ENCODE measurements at places on chromosomes 12 and 14.
A peak's percentile ranks its signal among the peaks of the same experiment; 100 is the strongest.

DNA sequence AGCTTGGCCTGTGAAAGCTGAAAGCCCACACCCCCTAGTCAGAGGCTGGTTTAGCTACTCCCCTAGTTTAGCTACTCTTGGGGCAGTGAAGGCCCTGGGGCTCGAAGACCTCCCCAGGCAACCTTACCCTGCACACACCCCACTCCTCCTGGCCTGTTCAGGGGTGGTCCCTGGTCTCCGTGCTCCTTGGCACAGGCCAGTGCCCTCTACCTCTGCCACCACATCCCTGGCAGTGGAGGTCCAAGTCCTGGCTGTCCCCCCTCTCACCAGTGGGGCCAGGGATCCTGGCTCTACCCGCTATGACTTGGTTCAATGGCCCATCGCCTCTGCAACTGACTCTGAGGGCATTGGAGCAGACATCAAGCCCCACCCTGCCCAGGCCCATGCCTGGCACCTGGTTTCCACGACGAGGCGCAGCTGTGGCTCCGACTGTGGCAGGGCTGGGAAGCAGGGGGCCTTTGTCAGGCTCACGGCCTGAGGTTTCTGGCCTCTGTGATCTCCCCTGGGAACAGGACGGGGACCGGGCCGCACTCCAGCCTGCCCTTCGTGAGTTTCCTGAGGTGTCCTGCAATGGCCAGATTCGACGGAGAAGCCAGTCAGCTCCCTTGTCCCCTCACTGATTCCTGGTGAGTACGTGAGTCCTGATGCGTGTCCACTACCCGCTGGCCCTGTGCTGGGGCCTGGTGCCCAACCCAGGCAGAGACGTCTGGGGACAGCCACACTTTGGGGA lies 5.7 kb downstream of the TMEM121 start:
- no peak for DNase-seq

- DNase-seq, result no peak
Measured at GRCh38 chr12:129083121-129083840, 230.0 kb downstream of the GLT1D1 start.

DNA sequence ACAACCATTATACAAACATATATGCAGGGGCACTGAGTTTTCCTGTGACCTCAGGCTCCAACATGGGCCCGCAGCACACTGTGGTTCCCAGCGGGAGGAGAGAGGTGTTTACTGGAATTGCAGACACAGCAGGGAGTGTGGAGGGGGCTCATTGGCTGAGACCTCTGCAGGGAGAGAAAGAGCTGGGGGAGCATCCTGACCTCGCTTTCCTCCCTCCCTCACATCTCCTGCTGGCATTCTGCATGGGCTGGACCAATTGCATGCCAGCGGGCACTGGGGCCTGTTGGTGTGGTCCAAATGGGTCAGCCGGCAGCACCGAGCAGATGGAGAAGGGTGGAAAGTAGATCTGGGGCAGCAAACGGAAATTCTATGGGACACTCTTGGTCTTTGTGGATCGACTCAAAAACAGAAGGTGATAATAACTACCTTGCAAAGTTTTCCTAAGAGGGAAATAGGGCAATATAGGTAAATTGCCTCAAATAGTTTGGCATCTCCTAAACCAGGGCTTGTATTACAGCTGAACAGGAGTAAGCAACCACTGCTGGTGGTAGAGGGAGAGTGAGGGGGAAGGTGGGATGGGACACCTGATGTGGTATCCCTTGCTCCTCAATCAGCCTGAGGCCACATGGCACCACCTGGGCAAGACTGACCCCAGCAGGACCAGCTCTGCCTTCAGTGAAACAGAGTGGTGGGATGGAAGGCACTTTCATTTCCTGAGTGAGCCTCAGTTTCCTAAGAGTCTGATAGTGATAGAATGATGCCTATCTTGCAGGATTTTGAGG lies 86.9 kb downstream of the NTF3 start:
- no peak for DNase-seq

DNA sequence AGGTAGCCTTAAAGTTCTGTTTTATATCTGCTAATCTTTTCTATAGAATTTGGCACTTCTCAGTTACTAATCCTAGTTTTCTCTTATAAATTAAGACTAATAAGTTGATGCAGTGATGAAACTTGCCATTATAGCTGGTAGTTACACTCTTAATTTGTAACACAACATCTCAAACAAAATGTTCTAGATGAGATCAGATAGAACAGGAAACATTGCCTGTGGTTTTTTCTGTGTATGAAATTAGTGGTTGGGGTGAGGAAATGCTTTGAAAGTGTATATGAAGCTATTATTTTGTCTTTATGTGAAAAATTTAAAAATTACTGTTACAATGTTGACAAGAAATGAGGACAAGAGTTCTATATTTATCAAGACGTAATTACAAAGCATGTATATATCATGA lies 91.9 kb downstream of the PCNX1 start:
- DNase-seq, result no peak

DNA sequence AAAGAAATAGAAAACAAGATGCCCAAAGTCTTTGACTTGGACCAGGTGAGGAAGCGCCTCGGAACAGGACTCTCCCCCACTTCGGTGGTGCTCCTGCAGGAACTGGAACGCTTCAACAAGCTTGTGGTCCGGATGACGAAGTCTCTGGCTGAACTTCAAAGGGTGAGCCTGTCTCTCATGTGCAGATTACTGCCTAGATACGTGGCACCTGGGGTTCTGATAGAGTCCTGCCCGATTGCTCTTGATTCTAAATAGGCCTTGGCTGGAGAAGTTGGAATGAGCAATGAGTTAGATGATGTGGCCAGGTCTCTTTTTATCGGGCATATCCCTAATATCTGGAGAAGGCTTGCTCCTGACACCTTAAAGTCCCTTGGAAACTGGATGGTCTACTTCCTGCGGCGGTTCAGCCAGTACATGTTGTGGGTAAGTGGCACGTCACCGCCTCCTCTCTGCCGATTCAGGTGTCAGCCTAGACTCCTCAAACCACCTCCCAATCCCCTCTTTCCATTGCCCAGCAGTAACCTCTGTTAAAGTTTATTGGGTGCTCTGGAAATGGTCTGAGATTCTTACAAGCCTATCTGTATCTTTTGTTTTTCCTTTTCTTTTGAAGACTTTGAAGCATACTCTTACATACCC lies 40.8 kb downstream of the CCDC92 start:
- DNase-seq, result no peak

GRCh38 chr14:60164712-60165546 lies at the start of gene DHRS7:
Gene DHRS7, minus strand, starts transcription at chr14:60165398. Its CDS starts 89 bp downstream, at chr14:60165309.
- DNase-seq, result peak; percentile 40

GRCh38 chr12:96056646-96057455 lies 21.5 kb upstream of the LTA4H start:
- no peak for DNase-seq

GRCh38 chr14:103360548-103360947 lies 24.7 kb upstream of the MARK3 start:
- DNase-seq, result no peak

DNA sequence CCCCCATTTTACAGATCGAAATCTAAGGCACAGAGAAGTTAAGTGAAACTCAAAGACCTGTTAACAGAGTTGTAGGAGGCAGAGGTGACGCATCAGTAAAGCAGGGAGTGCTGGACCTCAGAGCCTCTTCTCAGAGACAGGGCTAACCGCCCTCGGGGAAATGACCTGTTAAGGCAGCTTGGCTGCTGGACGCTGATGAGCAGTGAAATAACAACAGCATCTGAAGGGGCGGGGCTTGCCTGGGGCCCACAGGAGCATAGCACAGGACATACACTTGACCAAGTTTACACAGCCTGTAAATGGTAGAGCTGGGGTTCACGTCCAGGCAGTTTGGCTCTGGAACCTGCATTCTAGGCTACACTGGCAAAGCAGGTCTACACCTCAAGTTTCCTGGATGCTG lies 39.3 kb downstream of the LRTM2 start:
- DNase-seq, result no peak

GRCh38 chr12:29187756-29188155 lies 38.7 kb downstream of the FAR2 start:
- DNase-seq, result no peak

DNA sequence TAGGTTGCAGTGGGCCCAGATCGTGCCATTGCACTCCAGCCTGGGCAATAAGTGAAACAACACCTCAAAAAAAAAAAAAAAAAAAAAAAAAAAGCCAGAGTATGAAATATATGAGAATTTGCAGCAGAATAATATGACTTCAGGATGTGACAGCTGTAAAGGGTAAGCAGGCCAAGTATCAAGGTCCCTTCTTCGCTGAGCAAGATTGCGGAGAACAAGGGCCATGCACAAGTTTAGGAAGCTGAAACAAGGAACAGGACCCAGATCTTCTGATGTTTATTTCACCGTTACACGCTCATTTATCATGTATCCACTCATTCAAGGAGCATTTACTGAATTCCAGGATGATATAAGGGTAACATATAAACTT lies 659 bp upstream of the FOXJ2 start:
- DNase-seq, result no peak

DNA sequence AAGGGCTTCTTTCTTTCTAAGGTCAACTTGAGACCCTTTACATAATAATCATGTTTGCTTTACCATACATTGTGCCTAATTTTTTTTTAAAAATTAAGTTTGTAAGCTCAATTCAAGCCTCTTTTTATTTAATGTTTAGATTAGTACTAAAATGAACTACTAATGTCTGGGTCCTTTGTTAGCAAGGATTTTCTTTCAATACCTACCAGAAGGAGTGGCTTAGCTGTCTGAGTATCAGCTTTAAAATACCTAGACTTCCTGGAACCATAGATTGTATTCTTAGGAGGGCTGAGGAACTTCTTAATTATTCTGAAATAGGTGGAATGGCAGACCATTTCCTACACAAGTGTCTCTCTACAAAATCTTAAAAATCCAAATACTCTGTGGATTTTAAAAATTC lies 122.1 kb downstream of the HMGA2 start:
- no peak for DNase-seq

GRCh38 chr12:57489157-57489641 lies 1.3 kb downstream of the MARS1 start:
- DNase-seq, result no peak

DNA sequence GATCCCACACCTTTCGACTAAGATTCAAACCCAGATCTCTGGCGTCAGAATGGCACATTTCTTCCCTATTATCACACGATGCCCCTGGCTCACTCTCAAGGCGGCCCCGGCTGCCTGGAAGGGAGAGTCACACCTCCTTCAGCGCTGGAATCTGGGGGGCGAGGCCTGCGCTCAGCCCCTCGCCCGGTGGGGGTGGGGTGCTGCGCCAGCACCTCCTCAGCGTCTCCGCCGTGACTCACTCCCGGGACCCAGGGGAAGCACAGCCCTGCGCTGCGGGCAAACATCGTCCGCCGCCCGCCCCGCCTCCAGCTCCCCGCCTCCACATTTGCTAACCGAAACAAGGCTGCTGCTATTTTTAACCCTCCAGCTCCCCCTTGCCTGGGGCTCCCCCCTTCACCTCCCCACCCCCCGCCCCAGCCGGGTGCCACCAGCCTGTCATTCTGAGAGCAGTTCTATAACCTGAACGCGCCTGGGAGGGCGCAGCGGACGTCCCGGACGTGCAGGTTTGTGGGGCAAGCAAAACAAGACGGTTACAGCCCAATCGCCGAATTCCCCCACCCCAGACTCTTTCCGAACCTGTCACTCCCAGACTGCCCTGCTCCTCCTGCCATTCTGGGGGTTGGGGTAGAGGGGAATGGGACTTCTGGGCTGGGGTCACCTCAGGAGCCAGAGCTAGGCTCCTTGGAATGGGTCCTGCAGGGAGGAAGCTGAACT lies 6.7 kb downstream of the HDAC7 start:
- DNase-seq, result no peak

GRCh38 chr12:48995086-48995879 lies 3.9 kb downstream of the DDN start:
- peak; percentile 49 for DNase-seq
